ENCODE measurements at places on chromosomes 2 and 18.

GRCh38 chr2:70471129-70471528 is 82.5 kb downstream of the TGFA start:
- H3K4me1 ChIP-seq, result peaks cover 44% of the 10 kb centered on the region
- DNase-seq, result no peak
- H3K27me3 ChIP-seq, result peaks cover 12% of the 10 kb centered on the region
- peak overlapping the region; percentile 31 for H3K27ac ChIP-seq
- no peaks in the 10 kb centered on the region for H3K36me3 ChIP-seq

- peaks cover 49% of the 10 kb centered on the region for H3K4me1 ChIP-seq
- peak overlapping the region; percentile 62 for H3K4me3 ChIP-seq
- DNase-seq, result peak; percentile 61
- peaks cover 4% of the 10 kb centered on the region for H3K36me3 ChIP-seq
These were observed 513.8 kb downstream of the RNF144A start for GRCh38 chr2:7430869-7431641.

- no peaks in the 10 kb centered on the region for H3K27me3 ChIP-seq
- H3K27ac ChIP-seq, result no peak overlapping the region
- no peaks in the 10 kb centered on the region for H3K36me3 ChIP-seq
- no peaks in the 10 kb centered on the region for H3K4me1 ChIP-seq
These were observed 8.4 kb upstream of the PID1 start for GRCh38 chr2:229279516-229279915.

DNA sequence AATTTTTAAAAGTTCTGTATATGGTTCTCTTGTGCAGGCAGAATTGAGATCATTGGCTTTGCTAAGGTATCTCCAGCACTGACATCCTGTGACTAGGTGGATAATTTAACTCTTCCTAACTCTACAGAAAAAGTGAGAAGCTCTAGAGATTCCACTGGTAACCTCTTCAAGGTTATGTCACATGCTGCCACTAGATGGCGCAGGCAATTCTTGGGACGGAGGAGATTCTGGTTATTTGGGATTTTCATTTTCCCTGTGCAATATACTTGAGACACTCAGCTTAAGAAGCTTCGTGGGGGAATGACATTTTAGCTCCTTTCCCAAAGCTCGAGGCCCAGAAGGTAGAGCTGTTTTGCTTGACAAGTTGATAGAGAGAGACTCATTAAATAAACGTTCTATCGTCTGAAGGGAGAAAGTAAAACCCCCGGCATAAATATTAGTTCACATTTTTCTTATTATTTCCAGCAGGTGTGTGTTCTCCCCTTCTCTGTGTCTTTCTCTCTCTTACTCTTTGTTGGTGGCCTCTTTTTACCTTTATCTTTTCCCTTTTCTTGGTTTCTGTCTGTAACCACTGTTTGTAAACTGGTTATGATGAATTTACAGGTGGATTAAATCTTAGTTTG is 26.6 kb upstream of the LANCL1 start:
- DNase-seq, result peak; percentile 39
- no peak overlapping the region for H3K27ac ChIP-seq
- no peaks in the 10 kb centered on the region for H3K4me1 ChIP-seq
- H3K4me3 ChIP-seq, result no peak overlapping the region

GRCh38 chr2:43368483-43369385 is 142.3 kb upstream of the ZFP36L2 start:
- peaks cover 12% of the 10 kb centered on the region for H3K36me3 ChIP-seq
- no peak overlapping the region for H3K4me3 ChIP-seq
- no peaks in the 10 kb centered on the region for H3K27me3 ChIP-seq
- DNase-seq, result no peak
- peaks cover 6% of the 10 kb centered on the region for H3K4me1 ChIP-seq

- no peaks in the 10 kb centered on the region for H3K27me3 ChIP-seq
- H3K27ac ChIP-seq, result peak overlapping the region; percentile 39
- peaks cover 58% of the 10 kb centered on the region for H3K36me3 ChIP-seq
- DNase-seq, result no peak
- H3K4me1 ChIP-seq, result peaks cover 45% of the 10 kb centered on the region
- no peak overlapping the region for H3K4me3 ChIP-seq
These were observed 41.9 kb downstream of the MBP start for GRCh38 chr18:77090546-77091174.

GRCh38 chr2:190627448-190628412 is 21.2 kb upstream of the NAB1 start:
- DNase-seq, result no peak
- peak overlapping the region; percentile 5 for H3K27ac ChIP-seq
- peaks cover 13% of the 10 kb centered on the region for H3K27me3 ChIP-seq
- peak overlapping the region; percentile 71 for H3K4me3 ChIP-seq
- H3K4me1 ChIP-seq, result peaks cover 13% of the 10 kb centered on the region

DNA sequence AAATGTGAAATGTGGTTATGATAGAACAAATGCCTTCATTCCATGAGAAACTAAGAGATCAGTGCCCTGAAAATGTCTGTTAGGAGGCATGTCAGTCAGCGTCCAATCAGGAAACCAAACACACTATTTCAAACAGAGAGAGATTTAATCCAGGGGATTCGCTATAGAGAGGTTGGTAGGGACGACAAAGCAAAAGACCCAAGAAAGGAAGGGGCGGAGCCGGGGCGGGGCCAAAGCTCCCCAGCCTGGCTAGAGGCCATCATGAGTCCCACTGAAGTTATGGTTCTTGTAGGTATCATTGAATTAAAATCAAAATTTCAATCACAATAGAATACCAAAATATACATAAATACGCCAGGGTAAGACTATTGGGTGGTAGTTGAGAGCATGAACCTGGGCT is 32.9 kb upstream of the RNF149 start:
- peaks cover 8% of the 10 kb centered on the region for H3K27me3 ChIP-seq
- H3K27ac ChIP-seq, result no peak overlapping the region
- H3K36me3 ChIP-seq, result peaks cover 5% of the 10 kb centered on the region
- no peak overlapping the region for H3K4me3 ChIP-seq
- H3K4me1 ChIP-seq, result peaks cover 51% of the 10 kb centered on the region

- H3K27me3 ChIP-seq, result no peaks in the 10 kb centered on the region
- H3K27ac ChIP-seq, result no peak overlapping the region
- DNase-seq, result no peak
- no peaks in the 10 kb centered on the region for H3K36me3 ChIP-seq
- no peak overlapping the region for H3K4me3 ChIP-seq
These were observed 126.8 kb downstream of the ZNF521 start for GRCh38 chr18:25225151-25225550.

- no peaks in the 10 kb centered on the region for H3K36me3 ChIP-seq
- DNase-seq, result no peak
- H3K4me1 ChIP-seq, result peaks cover under 1% of the 10 kb centered on the region
- peaks cover 15% of the 10 kb centered on the region for H3K27me3 ChIP-seq
These were observed 41.9 kb downstream of the RHOB start for GRCh38 chr2:20488782-20489181.

- DNase-seq, result peak; percentile 93
- H3K36me3 ChIP-seq, result peaks cover 32% of the 10 kb centered on the region
These were observed 780 bp upstream of the BCL2 start for GRCh38 chr18:63320123-63320974.

GRCh38 chr2:200749631-200750322 is 61.9 kb upstream of the BZW1 start:
- H3K27me3 ChIP-seq, result peaks cover 35% of the 10 kb centered on the region
- no peak overlapping the region for H3K27ac ChIP-seq
- no peaks in the 10 kb centered on the region for H3K4me1 ChIP-seq
- H3K4me3 ChIP-seq, result no peak overlapping the region
- H3K36me3 ChIP-seq, result no peaks in the 10 kb centered on the region

DNA sequence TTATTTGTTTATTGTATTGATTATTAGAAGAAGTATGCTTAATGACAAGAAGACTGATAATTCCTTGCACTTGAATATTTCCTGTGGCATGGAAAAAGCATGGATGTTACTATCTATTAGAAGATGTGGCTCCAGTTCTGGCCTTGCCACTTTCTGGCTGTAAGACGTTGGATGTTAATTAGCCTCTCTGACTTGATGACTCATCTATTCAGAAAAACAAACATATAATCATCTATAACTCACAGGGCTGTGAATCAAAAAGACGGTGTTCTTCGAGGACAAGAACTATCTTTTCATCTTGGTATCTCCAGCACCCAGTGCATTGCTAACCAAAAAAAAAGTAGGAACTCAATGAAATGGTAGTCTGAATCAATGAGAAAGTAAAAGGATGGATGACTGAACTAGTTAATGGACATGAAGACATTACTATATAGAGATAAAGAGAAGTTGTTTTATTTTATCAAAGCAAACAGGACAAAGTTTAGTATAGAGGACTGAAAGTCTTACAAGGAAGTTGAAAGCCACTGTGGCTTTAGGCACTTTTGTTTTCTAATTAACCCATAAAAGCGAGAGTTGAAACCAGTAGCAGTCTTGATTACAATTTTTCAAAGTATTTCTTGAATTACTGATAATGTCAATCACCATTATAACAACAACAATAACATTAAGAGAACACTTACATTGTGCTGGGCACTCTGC is 145.3 kb downstream of the RND3 start:
- H3K27ac ChIP-seq, result no peak overlapping the region
- H3K27me3 ChIP-seq, result no peaks in the 10 kb centered on the region
- no peak overlapping the region for H3K4me3 ChIP-seq
- H3K4me1 ChIP-seq, result no peaks in the 10 kb centered on the region
- no peaks in the 10 kb centered on the region for H3K36me3 ChIP-seq
- no peak for DNase-seq

- no peak for DNase-seq
- no peak overlapping the region for H3K27ac ChIP-seq
- H3K4me3 ChIP-seq, result no peak overlapping the region
- peaks cover 52% of the 10 kb centered on the region for H3K4me1 ChIP-seq
- peaks cover 11% of the 10 kb centered on the region for H3K36me3 ChIP-seq
- H3K27me3 ChIP-seq, result no peaks in the 10 kb centered on the region
These were observed 10.8 kb downstream of the AGFG1 start for GRCh38 chr2:227482638-227483340.

DNA sequence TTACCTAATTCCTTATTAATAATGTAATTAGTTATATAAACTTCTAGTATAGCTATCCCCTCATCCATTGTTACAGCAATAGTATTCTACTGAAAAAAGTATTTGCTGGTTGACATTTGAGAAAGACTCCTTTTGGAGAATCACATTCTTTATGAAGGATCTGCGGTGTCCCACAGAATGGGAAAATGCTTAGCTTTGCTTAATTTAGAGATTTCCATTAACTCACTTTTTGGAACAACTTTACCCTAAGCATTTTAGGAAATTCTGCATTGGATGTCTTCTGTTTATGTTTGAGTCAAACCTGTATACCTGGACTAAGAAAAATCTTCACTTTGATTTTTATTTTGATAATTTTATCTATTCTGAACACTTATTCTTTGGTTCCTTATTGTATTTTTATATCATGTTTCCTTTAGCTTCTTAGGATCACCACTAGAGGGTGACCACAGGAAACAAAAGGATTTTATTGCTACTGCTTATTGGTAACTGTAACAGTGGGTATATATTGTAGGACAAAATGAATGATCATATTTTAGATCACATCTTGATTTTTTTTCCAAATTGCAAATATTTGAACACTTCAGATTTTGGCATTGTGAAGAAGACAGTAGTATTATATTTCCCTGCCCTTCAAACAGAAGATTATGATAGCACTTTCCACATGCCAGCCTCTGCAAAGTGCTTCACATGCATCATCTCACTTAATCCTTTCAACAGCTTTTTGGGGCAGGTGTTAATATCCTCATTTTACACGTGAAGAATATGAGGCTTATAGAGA is 79.6 kb downstream of the MIB1 start:
- no peak overlapping the region for H3K4me3 ChIP-seq
- DNase-seq, result no peak
- no peak overlapping the region for H3K27ac ChIP-seq
- no peaks in the 10 kb centered on the region for H3K27me3 ChIP-seq
- H3K4me1 ChIP-seq, result no peaks in the 10 kb centered on the region

DNA sequence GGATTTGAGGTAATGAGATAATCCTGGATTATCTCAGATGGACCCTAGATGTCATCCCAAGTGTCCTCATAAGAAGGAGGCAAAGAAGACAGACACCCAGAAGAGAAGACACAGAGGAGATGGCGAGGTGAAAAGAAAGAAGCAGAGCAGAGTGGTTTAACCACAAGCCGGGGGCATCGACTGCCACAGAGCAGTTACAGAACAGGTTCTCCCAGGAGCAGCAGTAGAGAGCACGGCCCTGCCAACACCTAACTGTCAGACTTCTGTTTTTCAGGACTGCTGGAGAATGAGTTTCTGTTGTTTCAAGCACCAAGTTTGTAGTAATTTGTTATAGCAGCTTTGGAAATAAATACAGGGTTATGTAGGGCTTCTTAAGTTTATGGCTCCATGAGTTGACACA is 437.0 kb downstream of the THSD7B start:
- no peaks in the 10 kb centered on the region for H3K36me3 ChIP-seq
- H3K27me3 ChIP-seq, result no peaks in the 10 kb centered on the region
- no peak for DNase-seq
- H3K4me1 ChIP-seq, result no peaks in the 10 kb centered on the region
- no peak overlapping the region for H3K4me3 ChIP-seq
- H3K27ac ChIP-seq, result no peak overlapping the region

Measured in activated naive CD4-positive, alpha-beta T cell treated with anti-CD3 and anti-CD28 coated beads, Interleukin-2, amount 10 ng/mL, durations not matched to agents 7 days and 5 days (primary cell).